ENCODE measurements at places on chromosomes 16 and 17. TPM values are rescaled to one million over a fixed set of nuclear protein-coding genes. Genes with fewer than 3 reads are reported as not detected.

ATP5PD gene
- total RNA-seq: 148 TPM

VMO1 gene
- 2.3 TPM for total RNA-seq

CCL16 gene
- total RNA-seq: not detected

SALL1 gene
- 5.9 TPM for total RNA-seq

NPIPA5 gene
- total RNA-seq: not detected

TMEM98 gene
- total RNA-seq: 230 TPM

KCNJ2 gene
- total RNA-seq: 11.7 TPM

TMEM238L gene
- total RNA-seq: not detected

PDE6G gene
- 6.4 TPM for total RNA-seq

TP53TG3F gene
- not detected for total RNA-seq

LRRC75A gene
- total RNA-seq: 12.1 TPM

NKD1 gene
- 15.0 TPM for total RNA-seq

CA5A gene
- total RNA-seq: not detected

TMED6 gene
- not detected for total RNA-seq

FSCN2 gene
- total RNA-seq: 7.9 TPM

TBC1D3D gene
- total RNA-seq: 5.3 TPM

UBE2G1 gene
- 51.8 TPM for total RNA-seq

ERN2 gene
- total RNA-seq: 0.38 TPM

PPP1R27 gene
- not detected for total RNA-seq

KRT20 gene
- not detected for total RNA-seq

PRSS22 gene
- total RNA-seq: 1.2 TPM

CNGB1 gene
- total RNA-seq: 50.7 TPM

LDHD gene
- total RNA-seq: 6.6 TPM

HSD11B2 gene
- 4.3 TPM for total RNA-seq

TBC1D3I gene
- not detected for total RNA-seq

GCGR gene
- 0.27 TPM for total RNA-seq

ADAD2 gene
- 4.3 TPM for total RNA-seq

SCNN1B gene
- total RNA-seq: 0.66 TPM

PPL gene
- 37.7 TPM for total RNA-seq

FMNL1 gene
- total RNA-seq: 8.5 TPM

SSTR5 gene
- total RNA-seq: 2.4 TPM

NOS2 gene
- total RNA-seq: 1.3 TPM

All from camera-type eye (tissue), 1 donor.